ENCODE measurements at places on chromosomes 6 and 20.

- DNase-seq = no peak
Observed at GRCh38 chr6:36947570-36948351, 6.8 kb upstream of the PI16 start.

DNA sequence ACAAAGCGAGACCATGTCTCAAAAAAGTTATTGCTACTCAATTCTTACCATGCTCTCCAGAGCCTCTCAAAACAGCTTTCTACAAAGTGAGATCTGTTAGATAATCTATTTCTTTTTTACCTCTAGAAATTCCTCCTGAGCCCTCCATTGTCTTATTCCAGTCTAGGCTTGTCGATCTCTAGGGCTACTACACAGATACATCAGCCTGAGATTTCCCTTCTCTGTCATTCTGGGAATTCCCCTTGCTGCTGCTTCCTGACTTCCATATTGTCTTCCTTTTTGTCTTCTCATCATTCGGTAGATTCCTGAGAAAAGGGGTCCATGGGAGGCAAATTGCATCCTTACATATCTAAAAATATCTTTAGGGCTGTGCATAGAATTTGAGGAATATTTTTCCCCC, 75.6 kb upstream of the GNRH2 start:
- DNase-seq = no peak

DNA sequence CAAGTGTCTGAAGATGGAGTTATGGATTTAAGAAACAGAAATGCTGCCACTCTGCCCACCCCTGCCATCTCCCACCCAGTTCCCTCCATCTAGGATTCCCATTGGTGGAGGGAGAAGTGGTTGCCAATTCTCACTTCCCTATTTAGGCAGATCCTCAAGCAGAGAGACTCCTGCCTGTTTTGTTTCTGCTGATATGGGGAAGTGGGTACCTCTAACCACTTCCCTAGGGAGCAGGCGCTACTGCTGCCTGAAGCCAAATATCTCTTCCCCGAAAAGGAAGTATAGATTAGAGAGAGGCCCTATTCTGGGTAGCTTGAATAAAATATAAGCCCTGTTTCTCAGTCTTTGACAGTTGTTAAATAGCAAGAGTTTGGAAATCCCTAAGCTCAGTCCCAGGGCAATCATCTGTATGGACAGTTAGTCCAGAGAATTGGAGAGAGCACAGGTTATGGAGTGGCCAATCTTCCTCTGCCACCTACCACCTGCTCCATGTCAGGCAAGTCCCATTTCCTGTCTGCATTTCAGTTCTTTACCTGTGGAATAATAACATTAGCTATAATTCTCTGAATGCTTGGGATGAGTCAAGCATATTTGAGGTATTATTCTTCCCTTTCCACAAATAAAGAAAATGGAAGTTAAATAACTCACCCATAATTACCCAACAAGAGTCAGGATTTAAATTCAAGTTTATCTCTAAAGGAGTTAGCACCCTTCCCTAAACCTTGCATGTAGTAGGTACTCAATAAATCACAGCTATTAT, 2.6 kb upstream of the ADGB start:
- no peak for DNase-seq

DNA sequence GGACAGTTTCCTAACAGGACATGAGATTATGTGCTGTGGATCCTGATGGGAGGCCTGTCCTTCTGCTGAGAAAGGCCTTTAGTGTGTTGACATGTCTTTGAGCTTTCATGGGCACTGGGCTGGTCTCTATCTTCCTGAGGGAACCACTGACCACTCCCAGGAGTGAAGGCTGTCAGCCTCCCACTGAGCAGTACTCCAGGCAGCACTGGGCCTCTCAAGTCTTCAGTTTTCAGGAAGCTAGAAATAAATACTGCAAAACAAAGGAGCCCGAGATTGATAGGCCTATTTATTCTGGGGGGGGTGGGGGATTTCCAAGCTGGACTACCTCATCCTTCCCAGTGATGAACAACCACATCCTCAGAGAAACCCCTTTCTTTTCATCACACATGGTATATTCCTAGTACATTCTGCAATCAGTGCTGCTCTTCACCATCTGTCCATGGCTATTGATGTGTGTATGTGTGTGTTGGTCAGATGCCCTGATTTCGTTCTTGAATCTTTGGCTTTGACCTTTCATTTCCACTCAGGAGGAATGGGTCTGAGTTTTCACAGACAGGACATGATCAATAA, 180.9 kb upstream of the SPTLC3 start:
- DNase-seq = no peak

GRCh38 chr6:141598487-141598886, 534.2 kb upstream of the GJE1 start:
- DNase-seq = no peak

- no peak for DNase-seq
Observed at GRCh38 chr6:127299522-127300240, 33.0 kb downstream of the RNF146 start.

GRCh38 chr20:45405571-45406259, 2.4 kb upstream of the DBNDD2 start:
- DNase-seq = no peak

GRCh38 chr6:91781946-91782345, 1195.1 kb upstream of the MAP3K7 start:
- DNase-seq = no peak

DNA sequence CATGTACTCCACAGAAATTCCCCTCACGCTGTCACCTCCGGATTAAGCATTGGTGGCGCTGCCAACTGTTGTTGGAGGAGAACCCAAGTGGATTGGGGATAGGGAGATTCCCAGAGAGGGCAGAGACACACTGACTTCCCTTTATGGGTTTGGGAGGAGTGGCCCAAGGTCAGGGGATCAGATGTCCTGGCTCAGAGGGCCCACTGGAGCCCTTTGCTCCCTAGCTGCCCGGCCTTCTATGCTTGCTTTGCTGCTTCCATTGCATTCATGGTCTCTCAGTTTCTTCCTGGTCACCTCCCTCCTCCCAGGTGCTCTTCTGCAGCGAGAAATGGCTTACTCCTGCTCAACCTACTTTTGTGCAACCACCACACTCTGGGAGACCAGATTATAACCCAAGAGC, 14.3 kb downstream of the CUL9 start:
- DNase-seq = no peak

GRCh38 chr20:21719592-21720214, 14.2 kb downstream of the PAX1 start:
- peak; percentile 12 for DNase-seq

DNA sequence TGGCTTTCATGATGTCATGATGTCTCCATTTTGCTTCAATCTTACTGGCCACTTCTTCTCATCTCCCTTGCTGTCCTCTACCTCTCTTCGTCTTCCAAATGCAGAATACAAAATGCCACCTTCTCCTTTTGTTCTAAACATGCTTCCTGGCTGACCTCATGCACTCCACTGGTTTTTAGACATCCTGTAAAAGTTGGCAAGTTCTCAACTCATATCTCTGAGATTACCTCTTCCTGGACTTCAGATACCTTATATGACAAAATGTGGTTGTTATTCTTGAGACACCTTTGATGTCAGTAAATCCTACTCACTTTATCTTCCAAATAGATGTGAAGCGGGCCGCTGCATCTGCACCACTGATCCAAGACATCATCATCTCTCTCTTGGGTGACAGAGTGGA, 212.7 kb upstream of the FOXA2 start:
- no peak for DNase-seq

DNA sequence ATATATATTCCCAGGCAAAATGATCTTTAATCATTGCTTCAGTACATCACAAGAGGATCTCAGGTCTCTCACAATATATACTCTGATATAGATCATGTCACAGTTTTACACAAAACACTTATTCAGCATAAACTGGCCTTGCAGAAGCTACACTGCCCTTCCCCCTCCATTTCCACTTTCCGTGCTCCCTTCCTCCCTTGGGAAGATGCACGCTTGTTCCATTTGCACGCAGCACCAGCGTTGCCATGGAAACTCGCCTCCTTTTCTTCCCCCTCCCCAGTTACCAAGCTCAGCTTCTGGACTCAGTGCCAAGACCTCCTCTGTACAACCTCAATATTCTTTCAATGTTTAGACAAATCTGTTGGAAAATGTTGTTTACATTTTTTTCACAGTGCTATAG, 154.6 kb downstream of the RFPL4B start:
- DNase-seq = no peak

DNA sequence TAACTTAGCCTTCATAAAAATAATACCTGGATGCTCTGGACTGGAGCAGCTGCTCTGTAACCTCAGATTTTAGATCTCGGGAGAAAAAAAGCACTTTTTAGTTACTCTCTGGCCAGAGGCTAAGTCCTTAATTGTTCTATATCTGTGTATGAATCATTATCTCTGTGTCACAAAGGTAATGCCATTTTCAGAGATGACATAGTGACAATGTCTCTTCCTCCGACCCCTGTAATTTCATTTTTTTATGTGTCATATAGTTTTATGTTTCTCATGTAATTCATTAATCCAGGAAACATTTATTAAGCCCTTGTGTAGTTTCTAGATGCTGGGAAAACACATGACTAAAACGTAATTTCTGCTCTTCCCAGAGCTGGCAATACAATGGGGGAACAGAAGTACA, 55.6 kb downstream of the SENP6 start:
- no peak for DNase-seq

GRCh38 chr6:26570027-26570809, 26.5 kb upstream of the ABT1 start:
- no peak for DNase-seq

GRCh38 chr6:162613310-162613709, 114.3 kb downstream of the PRKN start:
- DNase-seq = no peak

GRCh38 chr6:9543649-9544048, 871.2 kb downstream of the TFAP2A start:
- no peak for DNase-seq

- DNase-seq = no peak
Observed at GRCh38 chr6:107396211-107396610, 63.2 kb downstream of the PDSS2 start.

GRCh38 chr20:20014659-20015058, 2.5 kb upstream of the NAA20 start:
- DNase-seq = no peak

GRCh38 chr20:38804221-38804620, 1.3 kb upstream of the PPP1R16B start:
- DNase-seq = no peak

- no peak for DNase-seq
Observed at GRCh38 chr6:160735523-160735922, 33.5 kb downstream of the PLG start.

DNA sequence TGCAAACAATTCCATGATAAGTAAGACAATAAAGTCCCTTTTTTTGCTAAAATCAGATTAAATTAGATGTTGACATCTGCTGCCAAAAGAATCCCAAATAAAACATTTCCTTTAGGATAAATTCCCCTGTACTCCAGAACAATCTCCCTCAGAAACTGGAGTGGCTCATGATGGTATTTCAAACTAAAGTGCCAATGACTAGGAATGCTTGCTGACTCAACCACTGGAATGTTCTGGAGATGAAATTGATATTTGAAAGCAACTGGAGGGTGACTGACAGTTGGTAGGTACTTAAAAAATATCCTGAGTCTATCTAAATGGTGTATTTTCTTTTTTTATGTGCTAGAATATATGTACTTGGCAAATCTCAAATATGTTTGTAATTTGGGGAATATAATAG, 350.1 kb upstream of the TSHZ2 start:
- peak; percentile 17 for DNase-seq

- DNase-seq = no peak
Observed at GRCh38 chr6:79250559-79250958, 16.1 kb upstream of the HMGN3 start.

GRCh38 chr6:123896869-123897268, 93.2 kb downstream of the NKAIN2 start:
- DNase-seq = no peak

- no peak for DNase-seq
Observed at GRCh38 chr20:57948180-57948955, 238.6 kb upstream of the PMEPA1 start.

GRCh38 chr6:129684903-129685661, 24.9 kb downstream of the ARHGAP18 start:
- DNase-seq = no peak

DNA sequence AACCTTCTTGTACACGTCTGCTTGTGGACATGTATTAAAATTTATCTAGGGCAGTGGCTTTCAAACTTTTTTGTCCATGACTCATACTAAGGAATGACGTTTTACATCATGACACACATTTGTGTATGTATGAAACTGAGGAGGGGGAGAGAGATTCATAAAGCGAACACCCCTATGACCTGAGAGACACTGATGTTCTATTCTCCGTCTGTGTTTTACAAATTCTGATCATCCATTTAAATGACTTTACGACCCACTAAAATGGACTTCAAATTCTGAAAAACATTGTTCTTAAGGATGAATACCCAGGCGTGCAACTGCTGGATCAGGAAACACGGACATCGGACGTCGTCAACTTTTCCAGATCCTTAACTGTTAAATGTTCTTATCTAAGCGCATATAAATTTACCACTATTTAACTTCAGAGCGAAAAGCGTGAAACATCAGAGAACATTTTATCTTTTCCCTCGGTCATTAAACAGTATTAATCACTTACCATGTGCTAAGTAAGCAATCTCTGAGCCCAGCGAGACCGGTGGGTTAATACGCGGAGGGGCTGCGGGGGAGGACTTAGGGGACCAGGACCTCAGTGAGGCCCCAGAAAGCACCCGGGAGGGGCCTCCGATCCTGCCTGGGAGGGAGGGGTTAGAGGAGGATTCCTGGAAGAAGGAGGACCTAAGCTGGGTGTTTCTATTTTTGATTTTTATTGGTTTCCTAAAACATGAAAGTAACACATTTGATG, 1.2 kb downstream of the PLAGL1 start:
- DNase-seq = peak; percentile 60

- DNase-seq = no peak
Observed at GRCh38 chr6:110828396-110828795, 13.1 kb upstream of the CDK19 start.

- DNase-seq = no peak
Observed at GRCh38 chr20:48414786-48415185, 413.0 kb downstream of the PREX1 start.

DNA sequence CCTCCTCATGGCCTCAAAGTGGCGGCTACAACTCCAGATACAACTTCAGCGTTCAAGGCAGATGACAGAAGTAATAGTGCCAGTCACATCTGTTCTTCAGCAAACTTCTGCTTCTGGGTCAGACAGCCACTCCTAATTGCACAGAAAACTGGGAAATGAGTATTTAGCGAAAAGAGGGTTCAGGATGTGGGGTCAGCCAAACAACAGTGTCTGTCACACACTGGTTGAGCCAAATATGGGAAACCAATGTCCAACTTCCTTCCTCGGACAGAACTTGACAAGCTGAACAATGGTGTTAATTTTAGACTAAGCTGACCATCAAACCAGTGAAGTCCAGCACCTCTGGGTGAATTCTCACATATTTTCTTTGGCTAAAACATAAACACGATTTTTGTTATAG, 22.1 kb downstream of the NUDT3 start:
- no peak for DNase-seq

DNA sequence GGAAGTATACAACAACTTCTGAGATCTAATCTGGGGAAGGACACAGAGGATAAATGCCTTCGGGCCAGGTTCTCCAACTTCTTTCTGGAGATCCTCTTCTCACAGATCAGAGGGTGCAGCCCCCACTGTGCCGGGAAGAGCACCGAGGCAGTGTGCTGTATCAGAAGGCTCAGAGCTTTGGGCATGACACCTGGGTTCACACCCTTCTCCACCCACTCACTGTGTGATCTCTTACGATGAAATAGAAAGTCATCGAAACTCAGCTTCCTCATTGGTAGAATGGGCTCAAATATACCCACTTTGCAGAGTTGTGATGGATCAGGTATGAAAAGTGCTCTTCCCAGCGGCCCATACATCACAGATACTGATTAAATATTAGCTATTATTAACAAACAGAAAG, 347.5 kb upstream of the SOX4 start:
- DNase-seq = no peak

GRCh38 chr6:113122060-113122459, 735.1 kb upstream of the MARCKS start:
- peak; percentile 96 for DNase-seq

GRCh38 chr6:80186082-80186481, 79.6 kb downstream of the BCKDHB start:
- DNase-seq = no peak

Measured in HS-27A (cell line).